Muscle of arm (tissue), 14 donors: ENCODE measurements at places on chromosomes 6 and 20.

GRCh38 chr6:138099832-138100231 is 7.4 kb downstream of the PERP start:
- DNase-seq: no peak

DNA sequence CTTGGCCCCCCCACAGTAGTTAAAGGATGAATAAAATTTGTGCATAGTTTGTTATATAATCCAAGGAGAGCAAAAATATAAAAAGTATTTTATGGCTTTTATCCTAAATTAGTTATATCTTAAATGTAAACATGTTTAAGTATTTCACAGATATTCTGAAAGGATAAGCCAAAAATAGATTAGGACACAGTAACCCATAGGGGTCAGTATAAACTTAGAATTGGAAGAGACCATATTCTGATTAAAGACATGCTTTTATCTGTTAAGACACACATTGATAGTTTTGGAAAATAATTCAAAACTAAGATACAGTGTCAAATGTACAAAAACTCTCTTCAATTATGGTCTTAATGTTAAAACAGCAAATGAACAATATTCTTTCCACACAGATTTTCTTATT is 4.5 kb upstream of the SERINC1 start:
- DNase-seq: no peak

DNA sequence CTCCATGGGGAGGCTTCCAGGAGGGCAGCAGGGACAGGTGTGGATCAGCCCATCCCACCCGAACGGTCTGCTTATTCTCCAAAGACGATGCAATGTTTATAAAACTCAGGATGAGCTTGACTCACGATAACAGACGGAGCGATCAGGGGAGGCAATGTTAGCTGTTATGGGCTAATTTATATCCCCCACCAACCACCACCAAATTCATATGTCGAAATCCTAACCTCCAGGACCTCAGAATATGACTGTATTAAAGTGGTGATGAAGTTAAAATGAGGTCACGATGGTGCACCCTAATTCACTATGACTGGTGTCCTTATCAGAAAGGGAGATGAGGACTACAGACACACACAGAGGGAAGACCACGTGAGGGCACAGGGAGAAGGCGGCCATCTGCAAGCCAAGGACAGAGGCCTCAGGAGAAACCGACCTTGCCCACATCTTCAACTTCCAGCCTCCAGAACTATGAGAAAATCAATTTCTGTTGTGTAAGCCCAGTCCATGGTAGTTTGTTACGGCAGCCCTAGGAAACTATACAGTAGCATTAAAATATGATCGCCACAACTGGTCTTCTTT is 7.0 kb downstream of the ADTRP start:
- DNase-seq: no peak

- DNase-seq: no peak
These were observed 40.6 kb upstream of the RSPO3 start for GRCh38 chr6:127077886-127078285.

- DNase-seq: no peak
These were observed 62.8 kb upstream of the GTSF1L start for GRCh38 chr20:43789593-43789992.

GRCh38 chr20:32179515-32179914 is 28.0 kb downstream of the PLAGL2 start:
- no peak for DNase-seq

- DNase-seq: no peak
These were observed 46.1 kb downstream of the HLA-F start for GRCh38 chr6:29769336-29769735.

GRCh38 chr20:9068841-9069663 is at the start of gene PLCB4:
TSS of gene PLCB4 (plus strand) at chr20:9069087. CDS start at chr20:9307815, 238,728 bp downstream.
- peak; percentile 45 for DNase-seq

- DNase-seq: no peak
These were observed 28.1 kb upstream of the HLA-C start for GRCh38 chr6:31299947-31300346.

DNA sequence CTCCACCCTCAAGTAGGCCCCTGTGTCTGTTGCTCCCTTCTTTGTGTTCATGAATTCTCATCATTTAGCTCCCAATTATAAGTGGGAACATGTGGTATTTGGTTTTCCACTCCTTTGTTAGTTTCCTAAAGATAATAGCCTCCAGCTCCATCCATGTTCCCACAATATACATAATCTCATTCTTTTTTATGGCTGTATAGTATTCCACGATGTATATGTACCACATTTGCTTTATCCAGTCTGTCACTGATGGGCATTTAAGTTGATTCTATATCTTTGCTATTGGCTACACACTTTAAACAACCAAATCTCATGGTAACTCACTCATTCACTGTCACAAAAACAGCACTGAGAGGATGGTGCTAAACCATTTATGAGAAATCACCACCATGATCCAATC is 35.5 kb upstream of the VGLL2 start:
- DNase-seq: no peak

DNA sequence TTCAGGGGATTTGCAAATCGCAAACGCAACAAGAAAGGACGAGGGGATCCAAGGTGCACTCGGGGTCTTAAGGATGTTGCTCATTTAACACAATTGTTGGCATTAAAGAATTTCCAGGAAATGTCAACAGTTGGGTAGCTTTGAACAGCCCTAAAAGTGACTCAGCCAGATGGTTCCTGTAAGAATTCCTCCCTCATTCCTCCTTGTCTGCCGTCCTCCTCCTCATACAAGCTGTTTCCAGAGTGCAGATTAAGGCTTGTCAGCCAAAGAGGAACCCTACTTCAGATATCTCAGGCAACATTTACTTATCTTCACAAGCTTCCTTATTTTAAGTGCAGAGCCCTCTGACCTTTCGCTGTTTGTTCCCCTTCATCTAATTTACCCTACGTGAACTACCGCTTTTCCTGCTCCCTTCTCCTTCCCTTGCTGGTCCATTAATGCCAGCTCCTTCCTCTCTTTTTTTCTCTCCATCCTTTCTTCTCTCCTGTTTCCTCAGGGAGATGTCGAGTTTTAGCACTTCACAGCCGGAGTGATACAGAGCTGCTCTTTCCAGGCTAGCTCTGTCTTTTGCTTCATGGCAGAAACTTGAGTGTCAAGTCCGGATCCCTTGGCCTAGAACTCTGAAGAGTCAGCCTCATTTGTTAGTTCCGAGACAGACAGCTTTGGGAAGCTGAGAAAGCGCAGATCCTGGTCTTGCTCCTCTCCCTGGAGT is 26.1 kb upstream of the TBC1D7 start:
- no peak for DNase-seq

DNA sequence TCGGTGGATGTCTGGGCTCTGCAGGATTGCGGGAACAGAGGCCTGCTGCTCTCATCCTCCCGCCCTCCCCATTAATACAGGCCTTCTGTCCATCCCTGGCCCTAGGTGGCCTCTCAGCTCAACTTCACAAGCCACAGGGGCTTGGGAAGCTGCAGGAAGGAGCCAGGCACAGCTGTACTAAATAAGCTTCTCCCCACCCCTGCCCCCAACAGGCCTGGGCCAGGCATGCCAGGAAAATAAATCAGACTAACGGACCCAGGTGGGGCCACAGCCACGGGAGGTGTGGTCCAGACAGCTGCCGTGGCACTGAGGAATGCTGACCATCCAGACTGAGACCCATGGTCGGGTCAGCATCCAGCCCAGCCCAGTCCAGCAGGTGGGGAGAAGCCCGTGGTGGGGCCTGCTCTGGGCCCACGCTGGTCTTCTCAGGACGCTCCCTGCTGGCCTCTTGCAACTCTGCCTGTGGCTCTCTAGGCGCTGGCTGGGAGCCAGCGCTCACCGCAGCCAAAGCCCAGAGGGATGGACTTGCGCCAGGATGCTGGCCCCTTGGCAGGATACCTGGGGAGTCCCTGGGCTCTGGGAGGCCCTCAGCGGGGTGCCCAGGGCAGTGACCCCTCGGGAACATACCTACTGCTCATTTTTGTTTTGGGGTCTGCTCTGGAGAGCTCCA is 8.6 kb upstream of the YTHDF1 start:
- DNase-seq: no peak

GRCh38 chr6:54856129-54856528 is 9.6 kb downstream of the FAM83B start:
- DNase-seq: no peak

- DNase-seq: no peak
These were observed 51.6 kb downstream of the ZHX3 start for GRCh38 chr20:41265938-41266337.

DNA sequence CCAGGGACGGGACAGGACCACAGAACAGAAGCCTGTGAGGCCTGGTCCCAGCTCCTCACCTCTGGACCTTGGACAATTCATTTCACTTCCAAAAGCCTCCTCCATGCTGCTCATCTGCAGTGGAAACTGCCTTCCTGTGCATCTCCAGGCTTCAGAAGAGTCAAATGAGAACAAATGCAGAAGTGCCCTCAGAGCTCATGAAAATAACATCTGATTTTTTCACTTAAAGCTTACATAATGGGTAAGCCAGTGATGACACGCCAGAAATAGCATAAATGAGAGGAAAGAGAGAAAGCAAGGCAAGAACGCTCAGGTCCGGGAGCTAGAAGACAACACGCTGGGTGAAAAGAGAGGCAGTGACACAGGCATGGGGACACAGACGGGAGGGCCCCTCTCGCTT is 7.9 kb downstream of the CNKSR3 start:
- no peak for DNase-seq

DNA sequence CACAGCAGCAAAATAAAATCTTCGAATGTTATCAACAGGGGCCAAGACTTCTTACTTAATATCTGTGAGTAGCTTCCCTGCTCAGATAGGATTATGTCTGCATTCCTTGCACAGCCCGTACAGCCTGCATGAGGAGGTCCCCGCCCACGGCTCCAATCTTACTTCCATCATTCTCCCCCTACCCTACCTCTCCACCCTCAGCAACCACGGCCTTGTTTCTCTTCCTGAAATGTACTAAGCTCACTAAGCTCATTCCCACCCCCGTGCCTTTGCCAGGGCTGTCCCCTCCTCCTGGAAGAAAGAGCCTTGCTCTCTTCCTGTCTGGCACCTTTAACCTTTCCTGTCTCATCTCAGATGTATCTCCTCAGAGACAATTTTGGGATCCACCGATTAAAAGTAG is 120.4 kb downstream of the BCAS1 start:
- no peak for DNase-seq

- no peak for DNase-seq
These were observed 3.1 kb downstream of the FAM210B start for GRCh38 chr20:56361900-56362299.

DNA sequence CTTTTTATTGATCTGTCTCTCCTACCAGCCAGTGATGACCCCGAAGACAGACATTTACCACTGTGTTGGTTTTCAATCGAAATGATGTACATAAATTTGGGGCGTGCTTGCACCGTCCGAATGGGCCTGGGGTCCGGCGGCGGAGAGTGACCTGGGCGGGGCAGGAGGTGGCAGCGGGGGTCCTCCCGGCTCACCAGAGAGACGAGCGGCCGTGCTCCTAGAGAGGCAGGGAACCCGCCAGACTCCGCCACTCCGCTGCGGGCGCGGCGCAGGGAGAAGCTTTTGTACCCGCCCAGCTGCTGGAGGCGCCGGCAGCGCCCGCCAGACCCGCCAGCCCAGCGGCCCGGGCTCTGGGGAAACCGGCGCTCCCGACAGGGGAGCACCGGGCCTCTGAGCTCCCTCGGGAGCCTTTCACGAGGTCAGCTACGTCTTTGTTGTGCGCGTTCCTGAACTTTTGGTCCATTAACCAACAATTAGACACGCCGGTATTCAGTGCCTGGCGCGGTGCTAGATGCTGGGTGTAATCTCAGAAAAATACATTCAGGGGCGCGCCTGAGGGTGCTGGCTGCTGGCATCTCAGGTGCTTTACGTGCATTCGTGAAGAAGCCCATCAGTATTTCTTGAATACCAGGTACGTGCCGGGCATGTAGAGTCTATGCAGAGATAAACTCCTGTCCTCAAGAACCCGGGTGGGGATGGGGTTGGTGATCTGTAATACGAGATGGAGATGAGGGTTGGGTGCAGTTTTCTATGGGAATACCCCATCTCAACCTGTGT is at the start of gene PGBD1:
TSS of gene PGBD1 (plus strand) at position 285 of the 777 bp plus-strand sequence. CDS start 2,242 bp downstream, outside the sequence.
- DNase-seq: peak; percentile 56

DNA sequence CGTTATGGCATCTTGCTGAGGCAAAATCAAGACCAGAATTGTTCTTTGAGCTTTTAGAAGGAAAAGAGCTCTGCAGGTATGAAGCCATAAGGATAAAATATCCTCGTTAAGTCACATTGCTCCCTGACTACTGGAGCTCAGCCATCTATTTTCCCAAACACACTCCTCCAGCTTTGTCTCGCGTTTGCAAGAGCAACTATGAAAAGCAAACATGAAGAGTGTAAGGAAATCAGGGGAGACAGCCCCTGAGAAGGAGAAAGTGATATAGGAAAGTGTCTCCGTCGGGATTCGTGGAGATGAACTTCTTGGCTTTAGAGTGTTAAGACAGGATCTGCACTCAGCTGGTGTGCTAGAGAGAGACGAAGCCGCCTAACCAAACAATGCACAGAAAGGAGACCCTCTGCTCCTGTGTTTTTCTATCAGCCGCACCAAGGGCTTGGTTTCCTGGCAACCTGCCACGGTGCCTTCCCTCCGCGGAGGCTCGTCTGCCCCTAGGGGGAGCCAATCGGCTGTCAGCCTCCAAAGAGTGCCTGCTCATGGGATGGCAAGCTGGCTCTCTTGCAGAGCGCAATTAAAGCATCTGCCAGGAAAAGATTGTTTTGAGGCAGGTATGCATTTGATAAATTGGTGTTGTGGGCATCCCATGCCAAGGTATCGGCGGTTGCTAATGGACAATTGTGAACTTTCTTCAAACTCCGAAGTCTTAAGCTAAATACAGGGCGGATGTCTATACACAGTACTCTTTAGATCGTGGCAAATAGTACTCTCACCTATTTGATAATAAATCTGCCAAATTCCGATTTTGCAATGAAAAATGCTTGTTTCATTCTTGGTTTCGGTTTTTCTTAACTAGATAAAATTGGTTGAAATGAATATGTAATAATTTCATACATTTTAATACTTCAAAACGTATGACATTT is 603.2 kb downstream of the RNF144B start:
- DNase-seq: peak; percentile 36

- DNase-seq: no peak
These were observed 76.2 kb upstream of the RPS6KA2 start for GRCh38 chr6:166703149-166703710.

DNA sequence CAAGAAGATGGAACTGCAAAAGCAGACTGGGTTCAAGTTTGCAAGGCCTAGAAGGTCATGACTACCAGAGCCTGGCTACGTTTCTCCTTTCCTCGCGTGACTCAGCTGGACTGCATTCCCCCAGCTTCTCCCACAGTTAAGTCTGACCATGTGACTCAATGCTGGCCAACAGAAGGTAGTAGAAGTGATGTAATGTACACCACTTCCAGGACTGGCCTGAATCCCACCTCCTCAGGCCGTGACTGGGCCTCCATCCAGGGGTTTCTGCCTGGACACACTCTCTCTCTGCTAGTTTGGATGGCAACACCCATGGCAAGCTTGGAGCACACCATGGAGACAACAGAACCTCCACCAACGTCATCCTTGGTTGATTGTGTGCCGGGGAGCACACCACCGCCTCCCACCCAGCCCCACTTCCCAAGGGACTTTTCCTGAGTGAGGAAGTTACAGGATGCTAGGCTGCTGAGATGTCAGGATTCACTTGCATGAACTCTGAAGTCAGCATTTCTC is 112.0 kb upstream of the CDYL start:
- peak; percentile 90 for DNase-seq

- DNase-seq: no peak
These were observed 14.6 kb upstream of the ZMYND8 start for GRCh38 chr20:47370850-47371782.

GRCh38 chr20:5085380-5085779 is 34.4 kb downstream of the PCNA start:
- no peak for DNase-seq
